Stimulated activated CD8-positive, alpha-beta memory T cell treated with anti-CD3 and anti-CD28 coated beads, Interleukin-7, amount 100 ng/mL, for 1 hour (primary cell): ENCODE measurements at places on chromosomes 5 and 9.

- no peak for DNase-seq
Observed at GRCh38 chr9:26358836-26359235, 533.8 kb downstream of the CAAP1 start.

DNA sequence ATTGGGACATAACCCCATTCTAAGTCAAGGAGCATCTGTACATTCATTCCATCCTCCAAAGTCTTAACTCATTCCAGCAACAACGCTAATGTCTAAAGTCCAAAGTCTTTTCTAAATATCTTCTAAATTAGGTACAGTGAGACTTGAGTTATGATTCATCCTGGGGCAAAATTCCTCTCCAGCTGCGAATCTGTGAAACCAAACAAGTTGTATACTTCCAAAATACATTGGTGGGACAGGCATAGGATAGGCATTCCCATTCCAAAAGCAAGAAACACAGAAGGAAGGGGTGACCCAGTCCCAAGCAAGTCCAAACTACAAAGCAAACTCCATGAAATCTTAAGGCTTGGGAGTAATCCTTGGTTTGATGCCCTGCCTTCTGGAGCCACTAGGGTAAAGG, 97.6 kb upstream of the FANCC start:
- no peak for DNase-seq

- DNase-seq, result no peak
Observed at GRCh38 chr5:91963166-91963565, 580.0 kb upstream of the ARRDC3 start.

DNA sequence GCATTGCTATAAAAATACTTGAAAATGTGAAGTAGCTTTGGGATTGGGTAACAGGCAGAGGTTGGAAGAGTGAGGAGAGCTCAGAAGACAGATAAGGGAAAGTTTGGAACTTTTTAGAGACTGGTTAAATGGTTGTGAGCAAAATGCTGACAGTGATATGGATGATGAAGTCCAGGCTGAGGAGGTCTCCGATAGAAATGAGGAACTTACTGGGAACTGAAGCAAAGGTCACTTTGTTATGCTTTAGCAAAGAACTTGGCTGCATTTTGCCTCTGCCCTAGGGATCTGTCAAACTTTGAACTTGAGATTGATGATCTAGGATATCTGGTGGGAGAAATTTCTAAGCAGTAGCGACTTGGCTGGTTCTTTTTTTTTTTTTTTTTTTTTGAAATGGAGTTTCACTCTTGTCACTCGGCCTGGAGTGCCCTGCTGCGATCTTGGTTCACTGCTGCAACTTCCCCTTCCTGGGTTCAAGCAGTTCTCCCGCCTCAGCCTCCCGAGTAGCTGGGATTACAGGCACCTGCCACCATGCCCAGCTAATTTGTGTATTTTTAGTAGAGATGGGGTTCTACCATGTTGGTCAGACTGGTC, 998.9 kb downstream of the TLE1 start:
- no peak for DNase-seq

DNA sequence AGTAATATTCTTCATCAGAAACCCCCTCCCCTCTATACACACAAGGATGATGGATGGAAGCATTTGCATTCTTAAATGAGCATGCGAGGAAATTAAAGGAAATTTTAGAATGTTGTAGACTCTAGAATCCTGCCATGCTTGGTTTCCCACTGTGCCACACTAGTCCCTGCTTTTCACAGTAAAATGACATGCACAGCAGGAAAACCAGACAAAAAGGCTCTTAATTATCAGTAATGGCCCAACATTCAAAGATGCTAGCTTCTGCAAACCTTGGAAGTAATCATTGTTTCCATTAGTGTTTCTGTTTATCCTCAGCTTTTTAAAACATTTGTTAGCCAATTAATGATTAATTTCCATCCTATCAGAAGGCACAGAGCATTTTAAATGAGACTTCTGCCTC, 255.8 kb downstream of the SLCO4C1 start:
- no peak for DNase-seq

- no peak for DNase-seq
Observed at GRCh38 chr9:134863306-134863902, 17.2 kb upstream of the FCN2 start.

DNA sequence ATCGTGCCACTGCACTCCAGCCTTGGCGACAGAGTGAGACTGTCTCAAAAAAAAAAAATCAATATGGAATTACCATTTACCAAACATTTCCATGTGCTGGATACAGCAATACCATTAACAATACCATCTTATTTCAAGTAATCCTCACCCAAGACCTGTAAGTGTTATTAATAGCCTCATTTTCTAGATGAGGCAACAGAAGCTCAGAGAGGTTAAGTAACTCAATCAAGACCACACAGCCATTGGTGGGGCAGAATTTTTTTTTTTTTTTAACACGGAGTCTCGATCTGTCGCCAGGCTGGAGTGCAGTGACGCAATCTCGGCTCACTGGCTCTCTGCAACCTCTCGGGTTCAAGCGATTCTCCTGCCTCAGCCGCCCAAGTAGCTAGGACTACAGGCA, 3.6 kb upstream of the FIBCD1 start:
- no peak for DNase-seq

GRCh38 chr5:153798830-153799229, 239.9 kb downstream of the FAM114A2 start:
- no peak for DNase-seq

DNA sequence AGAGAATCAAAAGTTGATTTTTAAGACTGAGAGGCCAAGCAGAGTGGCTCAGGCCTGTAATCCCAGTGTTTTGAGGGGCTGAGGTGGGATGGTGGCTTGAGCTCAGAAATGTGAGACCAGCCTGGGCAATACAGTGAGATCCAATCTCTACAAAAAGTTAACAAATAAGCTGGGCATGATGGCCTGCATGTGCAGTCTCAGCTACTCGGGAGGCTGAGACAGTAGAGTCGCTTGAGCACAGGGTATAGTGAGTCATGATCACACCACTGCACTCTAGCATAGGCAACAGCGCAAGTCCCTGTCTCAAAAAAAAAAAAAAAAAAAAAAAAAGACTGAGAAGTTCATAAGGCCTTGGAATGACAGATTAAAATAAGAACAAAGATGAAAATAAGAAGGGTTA, 177.2 kb downstream of the TMEM232 start:
- no peak for DNase-seq

DNA sequence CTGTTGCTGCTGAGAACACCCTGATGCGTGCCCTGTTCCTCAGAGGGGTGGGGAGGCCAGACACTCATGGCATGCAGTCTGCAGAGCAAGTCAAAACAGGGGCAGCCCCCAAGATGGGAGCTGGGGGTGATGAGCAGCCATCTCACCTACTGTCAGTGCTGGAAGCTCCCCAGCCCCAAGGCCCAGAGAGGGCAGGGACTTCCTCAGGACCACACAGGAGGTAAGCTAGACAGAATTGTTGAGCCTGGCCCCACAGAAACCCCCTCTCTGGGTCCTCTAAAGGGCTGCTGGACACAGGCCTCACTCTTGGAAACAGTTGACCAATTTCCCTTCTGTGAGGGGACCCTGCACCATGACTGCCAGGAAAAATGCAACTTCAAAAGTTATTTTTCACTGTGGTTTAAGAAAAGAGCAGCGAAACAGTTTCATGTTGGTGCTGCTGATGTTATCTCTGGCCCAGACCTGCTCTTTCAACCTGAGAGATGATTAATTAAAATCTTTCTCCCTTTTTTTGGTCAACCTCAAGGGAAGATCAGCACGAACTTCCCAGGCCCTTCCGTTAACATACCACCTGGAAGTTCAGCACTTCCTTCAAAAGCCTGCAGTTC, 9.6 kb downstream of the CSF2 start:
- no peak for DNase-seq

- DNase-seq, result no peak
Observed at GRCh38 chr9:94819161-94819687, 92.7 kb downstream of the AOPEP start.

GRCh38 chr9:134525070-134525815, 116.4 kb upstream of the COL5A1 start:
- no peak for DNase-seq

- no peak for DNase-seq
Observed at GRCh38 chr9:98375138-98375726, 119.8 kb upstream of the TBC1D2 start.

DNA sequence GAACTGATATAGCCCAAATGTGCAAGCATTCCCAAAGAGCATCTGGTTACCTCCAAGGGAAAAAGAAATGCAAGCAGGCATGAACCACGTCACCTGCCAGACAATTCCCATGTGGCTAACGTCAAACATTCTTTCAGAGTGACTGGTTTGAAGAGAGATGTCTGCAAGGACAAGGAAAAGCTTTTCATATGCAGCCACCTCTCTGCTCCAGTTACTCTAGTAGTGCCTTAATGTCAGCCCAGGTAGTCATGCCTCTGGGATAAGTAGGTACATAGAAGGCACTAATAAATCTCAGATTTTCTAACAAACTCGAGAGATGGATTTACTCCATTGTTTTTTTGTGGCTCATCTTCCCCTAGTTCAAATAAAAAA, 96.8 kb upstream of the IFNK start:
- DNase-seq, result no peak

DNA sequence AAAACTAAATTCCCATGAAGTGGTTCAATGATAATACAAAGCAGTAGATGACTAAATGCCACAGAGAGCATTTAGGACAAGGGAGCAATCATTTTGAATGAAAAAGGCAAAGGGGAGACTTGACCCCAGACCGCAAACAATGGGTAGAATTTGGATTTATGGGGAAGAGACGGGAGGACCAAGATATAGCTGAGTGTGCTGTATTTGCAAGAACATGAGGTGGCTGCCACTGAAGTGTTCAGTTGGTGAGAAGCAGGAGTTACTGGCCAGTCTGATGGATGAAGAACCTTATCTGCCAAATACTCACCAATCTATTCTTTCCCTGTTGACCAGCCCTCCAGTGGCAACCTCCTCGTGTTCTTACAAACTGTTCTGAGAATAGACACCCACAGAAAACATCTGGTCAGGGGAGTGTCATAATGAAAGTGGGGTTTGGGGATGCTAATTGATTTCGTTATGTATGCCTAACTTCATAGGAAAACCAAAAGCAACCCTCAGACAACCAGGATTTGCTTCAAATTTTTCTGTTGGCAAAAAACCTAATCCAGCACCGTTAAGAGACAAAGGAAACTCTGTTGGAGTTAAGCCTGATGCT, 19.8 kb downstream of the TDRD7 start:
- no peak for DNase-seq

DNA sequence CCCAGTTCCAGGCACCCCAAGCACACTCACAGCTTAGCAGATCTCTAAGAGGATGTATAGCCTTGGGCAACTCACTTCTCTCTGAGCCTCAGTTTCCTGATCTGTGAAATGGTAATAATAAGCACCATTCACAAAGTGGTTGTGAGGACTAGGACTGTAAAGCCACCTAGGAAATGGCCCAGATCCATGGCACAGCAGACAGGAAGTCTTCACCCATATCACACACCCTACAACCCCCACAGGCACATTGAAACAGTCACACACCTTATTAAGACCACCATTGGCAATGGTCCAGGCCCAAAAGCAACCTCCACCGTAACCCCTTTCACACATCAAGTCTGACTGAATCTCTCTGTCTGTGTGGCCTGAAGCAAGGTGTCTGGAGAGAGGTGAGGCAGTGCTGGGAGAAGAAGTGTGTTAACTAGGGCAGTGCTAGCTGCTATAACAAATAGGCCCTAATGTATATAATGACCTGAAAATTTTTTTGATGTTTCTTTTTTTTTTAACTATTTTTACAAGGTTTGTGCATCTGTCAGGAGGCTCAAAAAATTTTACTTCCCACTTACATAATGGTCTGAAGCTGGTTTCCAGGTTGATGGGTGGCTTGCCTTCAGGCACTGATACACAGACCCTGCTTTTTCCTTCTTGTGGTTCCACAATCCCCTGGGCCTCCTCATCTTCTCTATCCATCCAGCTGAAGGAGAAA, 2.4 kb upstream of the RGS14 start:
- no peak for DNase-seq

GRCh38 chr9:38125889-38126288, 56.9 kb upstream of the SHB start:
- no peak for DNase-seq

- no peak for DNase-seq
Observed at GRCh38 chr5:36689225-36689624, 82.8 kb downstream of the SLC1A3 start.

DNA sequence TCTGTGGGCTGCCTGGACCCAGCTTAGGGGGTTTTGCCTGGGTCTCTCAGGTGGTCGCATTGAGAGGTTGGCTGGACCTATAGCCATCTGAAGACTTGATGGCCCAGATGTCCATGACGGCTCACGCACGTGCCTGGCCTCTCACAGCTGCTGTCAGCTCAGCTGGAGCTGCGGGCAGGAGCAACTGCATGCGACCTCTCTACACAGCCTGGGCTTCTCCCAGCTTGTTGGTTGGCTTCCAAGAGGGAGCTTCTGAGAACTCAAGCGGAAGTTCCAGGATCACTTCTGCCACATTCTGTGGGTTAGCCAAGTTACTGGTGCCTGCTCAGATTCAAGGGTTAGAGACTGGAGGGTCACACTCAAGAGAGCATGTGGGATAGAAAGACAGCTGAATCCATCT, 99.2 kb downstream of the DAPK1 start:
- DNase-seq, result no peak

- no peak for DNase-seq
Observed at GRCh38 chr9:71706176-71706575, 62.1 kb downstream of the CEMIP2 start.

GRCh38 chr5:134345996-134346395, 21.0 kb downstream of the CDKL3 start:
- no peak for DNase-seq

DNA sequence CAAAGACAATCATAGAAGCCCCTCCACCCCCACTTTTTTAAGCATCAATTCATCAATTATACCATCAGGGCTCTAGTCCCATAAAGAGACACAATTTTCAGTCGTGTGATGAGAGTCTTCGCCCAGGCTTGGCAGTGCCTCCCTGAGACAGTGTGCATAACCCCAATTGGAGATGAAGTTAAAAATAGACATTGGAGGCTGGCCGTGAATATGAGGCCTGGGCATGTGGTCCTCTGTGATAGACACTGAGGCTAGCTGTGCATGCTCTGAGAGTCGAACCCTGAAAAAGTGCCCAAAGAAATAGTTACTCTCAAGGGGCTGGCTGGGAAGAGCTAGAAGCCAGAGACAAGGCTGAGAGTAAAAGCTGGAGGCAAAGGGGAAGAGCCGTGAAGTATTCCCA, 248.6 kb upstream of the NR4A3 start:
- DNase-seq, result no peak

GRCh38 chr5:179974946-179975712, 67.4 kb upstream of the TBC1D9B start:
- no peak for DNase-seq

DNA sequence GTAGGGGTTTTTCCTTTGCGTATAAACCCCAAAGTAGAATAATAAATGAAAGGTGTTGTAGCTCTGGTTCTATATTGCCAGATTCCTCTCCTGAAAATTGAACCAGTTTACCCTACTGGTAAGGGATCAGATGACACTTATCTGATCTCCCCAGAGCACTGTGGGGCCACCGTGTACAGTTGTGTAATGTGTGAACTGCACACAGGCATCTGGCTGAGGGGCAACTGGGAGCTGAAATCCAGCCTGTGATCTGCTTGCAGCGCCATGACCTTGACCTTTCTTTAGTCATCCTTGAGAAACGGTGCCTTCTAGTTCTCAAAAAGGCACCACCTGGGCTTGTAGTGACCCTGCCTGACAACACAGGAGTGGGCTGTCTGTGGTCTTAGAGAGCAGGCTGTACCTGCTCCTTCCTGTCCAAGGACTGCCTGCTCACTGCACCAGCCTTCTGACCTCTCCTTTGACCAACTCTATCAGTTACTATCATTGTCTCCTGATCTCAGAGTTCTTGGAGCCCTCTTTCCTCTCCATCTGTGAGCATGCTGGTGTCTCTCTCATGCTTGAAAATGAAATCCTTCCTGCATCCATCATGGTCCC, 40.2 kb downstream of the PDE6A start:
- DNase-seq, result no peak
